ENCODE measurements at places on chromosomes 3 and 15.
A peak's percentile ranks its signal among the peaks of the same experiment; 100 is the strongest.

GRCh38 chr3:10249833-10250232 is 1.6 kb downstream of the TATDN2 start:
- DNase-seq, result peak; percentile 77

DNA sequence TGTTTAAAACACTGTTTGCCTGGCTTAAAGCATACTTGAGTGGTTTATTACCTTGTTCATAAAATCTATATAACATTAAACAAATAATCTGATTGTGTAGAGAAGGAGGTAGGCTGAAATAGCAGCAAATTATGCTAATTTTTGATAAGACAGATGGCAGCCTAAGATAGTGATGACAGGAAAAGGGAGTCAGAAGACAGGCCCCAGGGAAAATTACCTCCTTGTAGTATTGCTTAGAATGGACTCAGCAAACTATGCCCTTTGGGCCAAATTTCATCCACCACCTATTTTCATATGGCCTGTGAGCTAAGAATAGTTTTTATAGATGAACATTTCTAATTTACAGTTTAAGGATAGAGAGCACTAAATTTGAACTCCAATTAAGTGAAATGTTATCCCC is 37.8 kb downstream of the CHD2 start:
- DNase-seq, result no peak

DNA sequence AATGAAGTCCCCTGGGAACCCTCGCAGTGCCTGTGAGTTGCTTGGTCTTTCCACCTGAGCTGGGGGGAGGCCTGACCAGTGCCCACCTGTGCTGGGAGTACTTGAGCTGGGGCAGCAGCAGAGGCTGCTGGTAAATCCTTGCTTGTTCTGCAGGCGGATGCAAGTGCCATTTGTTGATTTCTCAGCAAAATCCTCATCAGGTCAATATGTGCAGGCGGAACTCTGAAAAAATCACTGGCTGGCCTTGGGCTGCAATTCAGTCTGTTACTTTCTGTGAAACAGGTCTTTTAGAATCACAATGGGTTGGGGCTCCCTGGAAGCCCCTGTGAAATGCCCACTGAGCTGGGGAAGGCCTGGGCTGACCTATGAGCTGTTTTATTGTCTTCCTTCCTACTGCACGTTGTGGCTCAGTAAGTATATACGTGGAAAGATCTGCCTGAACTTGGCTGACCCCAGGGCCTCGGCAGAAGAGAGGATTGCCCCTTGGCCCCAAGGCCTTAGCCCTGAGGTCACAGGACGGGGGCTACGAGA is 182.0 kb upstream of the RGMA start:
- no peak for DNase-seq

GRCh38 chr3:169071003-169071402 is 592.5 kb downstream of the MECOM start:
- peak; percentile 70 for DNase-seq

DNA sequence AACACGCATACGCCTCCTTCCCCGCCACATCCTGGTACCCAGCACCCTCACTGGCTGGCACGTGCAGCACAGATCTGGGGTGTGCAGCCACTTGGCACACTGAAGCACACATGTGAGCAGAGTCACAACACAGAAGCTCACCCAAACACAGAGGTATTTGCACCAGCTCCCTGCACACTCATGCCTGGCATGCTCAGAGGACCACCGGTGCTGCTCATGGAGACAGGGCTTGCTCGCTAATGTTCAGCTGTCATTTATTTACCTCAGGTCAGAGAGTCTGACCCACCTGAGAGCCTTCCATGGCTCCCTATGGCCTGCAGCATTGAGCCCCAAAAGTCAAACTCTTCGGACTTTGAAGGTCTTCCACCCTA is 70.4 kb downstream of the ADAMTS7 start:
- DNase-seq, result no peak

DNA sequence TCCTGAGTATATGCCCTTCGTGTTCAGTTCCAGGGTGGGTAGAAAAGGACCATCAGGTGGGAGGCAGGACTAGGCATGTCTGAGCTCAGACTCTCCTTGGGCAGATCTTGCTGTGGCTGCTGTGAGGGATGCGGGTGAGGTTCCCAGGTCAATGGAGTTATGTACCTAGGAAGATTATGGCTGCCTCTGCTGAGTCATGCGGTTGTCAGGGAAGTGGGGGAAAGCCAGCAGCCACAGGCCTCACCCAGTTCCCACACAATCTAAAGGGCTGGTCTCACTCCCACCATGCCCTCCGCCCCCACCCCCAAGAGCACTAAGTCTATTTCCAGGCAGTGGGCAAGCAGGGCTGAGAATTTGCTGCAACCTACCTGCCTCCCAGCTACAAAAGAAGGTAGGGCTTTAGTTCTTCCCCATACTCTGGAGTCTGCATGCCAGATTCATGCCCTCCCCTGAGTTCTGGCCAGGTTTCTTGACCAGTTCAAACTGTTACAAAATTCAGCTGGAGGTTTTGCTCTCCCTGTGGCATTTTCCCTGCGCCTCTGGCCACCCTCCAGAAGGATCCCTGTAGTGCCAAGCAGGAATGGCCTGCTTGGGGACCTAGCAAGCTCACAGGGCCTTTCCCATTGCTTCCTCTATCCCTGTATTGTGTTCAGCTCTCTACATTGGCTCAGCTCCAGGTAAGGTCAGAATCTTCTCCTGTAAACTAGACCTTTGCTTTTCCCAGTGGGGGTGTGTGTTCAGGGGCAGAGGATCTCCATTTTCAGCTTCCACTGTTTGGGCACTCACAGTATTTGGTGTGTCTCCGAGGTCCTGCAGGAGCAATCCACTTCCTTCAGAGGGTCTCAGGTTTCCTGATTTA is 12.7 kb upstream of the TMCO5A start:
- DNase-seq, result no peak

- DNase-seq, result no peak
Observed at GRCh38 chr3:31962801-31963205, 18.3 kb downstream of the OSBPL10 start.

- peak; percentile 57 for DNase-seq
Observed at GRCh38 chr15:79978655-79979514, 7.9 kb upstream of the BCL2A1 start.

- no peak for DNase-seq
Observed at GRCh38 chr3:37635251-37635650, 226.4 kb upstream of the CTDSPL start.

DNA sequence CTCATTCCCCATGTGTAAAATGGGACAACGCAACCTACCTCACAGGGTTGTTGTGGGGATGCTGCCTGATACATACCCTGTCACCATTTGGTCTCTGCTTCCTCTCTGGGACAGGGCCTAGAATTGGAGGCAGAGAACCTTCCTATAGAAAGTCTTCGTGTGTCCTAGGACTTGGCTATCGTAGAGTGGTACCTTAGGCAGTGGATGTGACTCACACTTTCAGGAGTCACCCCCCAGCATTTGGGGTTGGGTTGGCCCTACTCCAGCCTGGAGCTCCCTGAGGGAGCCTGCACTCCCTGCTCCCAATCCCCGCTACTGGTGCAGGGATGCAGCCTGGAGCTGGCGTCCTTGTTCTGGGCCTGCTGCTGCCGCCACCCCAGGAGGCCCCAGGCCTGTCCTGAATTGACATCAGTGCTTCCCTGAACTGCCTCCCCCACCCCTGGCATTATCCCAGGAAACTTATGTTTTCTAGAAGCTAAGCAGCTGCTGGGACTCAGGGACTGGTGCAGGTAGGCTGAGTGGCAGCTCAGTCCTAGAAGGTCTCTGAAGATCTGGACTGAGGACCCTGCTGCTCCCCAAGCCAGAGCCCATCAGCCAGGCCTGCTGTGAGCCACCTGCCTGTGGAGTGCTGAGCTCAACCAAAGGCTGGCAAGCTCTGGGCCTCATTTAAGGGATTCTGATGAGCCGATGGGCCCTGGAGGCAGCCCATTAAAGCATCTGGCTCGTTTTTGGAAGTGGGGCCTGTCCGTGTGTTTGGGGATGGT is 9.9 kb downstream of the C15orf39 start:
- DNase-seq, result no peak

- DNase-seq, result no peak
Observed at GRCh38 chr3:95627293-95627692, 1187.1 kb upstream of the EPHA6 start.

- no peak for DNase-seq
Observed at GRCh38 chr15:35182841-35183479, 97.9 kb upstream of the NANOGP8 start.

DNA sequence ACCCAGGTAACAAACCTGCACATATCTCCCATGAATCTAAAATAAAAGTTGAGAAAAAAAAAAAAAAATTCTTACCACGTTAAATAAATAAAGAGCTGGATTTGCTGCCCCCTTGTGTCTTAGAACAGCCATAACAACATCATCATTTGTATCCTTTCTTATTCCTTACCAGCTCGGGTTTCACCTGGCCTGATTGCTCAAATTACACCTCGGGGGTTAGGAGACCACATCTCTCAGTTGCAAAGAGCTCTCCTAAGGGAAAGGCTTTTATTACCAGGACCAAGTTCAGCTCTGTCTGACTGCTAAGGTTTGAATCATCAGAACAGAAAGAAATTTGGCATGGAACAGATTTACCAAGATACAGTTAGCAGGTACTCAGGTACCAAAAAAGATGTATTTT is 25.8 kb upstream of the RPL39L start:
- peak; percentile 37 for DNase-seq

- DNase-seq, result peak; percentile 19
Observed at GRCh38 chr15:57727031-57727430, 20.5 kb downstream of the POLR2M start.

GRCh38 chr15:49855917-49856637 is 235.2 kb downstream of the DTWD1 start:
- DNase-seq, result peak; percentile 98

- no peak for DNase-seq
Observed at GRCh38 chr3:70000028-70000410, 486 bp downstream of the SAMMSON start.

- peak; percentile 63 for DNase-seq
Observed at GRCh38 chr3:120524171-120524923, 71.8 kb upstream of the NDUFB4 start.

GRCh38 chr15:92614301-92614700 is 41.3 kb downstream of the FAM174B start:
- no peak for DNase-seq

- no peak for DNase-seq
Observed at GRCh38 chr3:14172496-14172895, 5.9 kb downstream of the XPC start.

- DNase-seq, result peak; percentile 94
Observed at GRCh38 chr3:107217172-107217571, 160.1 kb upstream of the CCDC54 start.

DNA sequence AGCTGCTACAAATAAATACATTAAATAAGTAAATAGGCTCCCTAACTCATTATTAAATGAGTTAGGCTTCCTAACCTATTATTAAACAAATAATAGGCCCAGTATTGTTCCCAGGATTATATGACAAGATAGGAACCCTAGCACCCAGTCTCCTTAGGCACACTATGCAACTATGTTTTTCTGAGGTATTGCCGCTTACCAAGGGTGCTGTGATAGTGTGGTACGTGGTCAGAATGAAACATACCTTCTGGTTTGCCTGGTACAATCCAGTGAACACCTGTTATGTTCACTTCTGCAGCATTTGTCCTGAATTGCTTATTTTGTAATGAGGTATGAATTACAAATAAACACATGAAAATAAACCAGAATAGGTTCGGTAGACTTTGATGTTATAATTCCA is 375.6 kb upstream of the GBE1 start:
- DNase-seq, result no peak

GRCh38 chr3:126474498-126475412 is 936 bp downstream of the ZXDC start:
- DNase-seq, result peak; percentile 34

Measured in astrocyte (in vitro differentiated cells and primary cell).